ENCODE measurements at places on chromosomes 6 and 20.

DNA sequence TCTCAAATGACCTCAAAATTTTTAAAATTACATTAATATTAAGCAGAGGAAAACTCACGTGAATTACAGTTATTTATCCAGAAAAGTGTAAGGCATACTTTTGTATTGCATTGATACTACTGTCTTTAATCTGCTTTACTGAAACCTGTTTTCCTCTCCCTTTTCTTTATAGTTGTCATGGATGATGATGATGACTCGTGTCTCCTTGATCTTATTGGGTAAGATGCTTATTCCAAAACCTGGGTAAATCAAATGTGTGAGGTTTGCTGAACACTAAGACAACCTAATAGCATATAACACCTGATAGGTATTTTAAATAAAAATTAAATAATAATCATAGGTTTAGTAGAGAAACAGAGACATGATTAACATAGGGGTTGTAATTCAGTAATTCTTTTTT is 40.0 kb downstream of the BICRAL start:
- DNase-seq = no peak

DNA sequence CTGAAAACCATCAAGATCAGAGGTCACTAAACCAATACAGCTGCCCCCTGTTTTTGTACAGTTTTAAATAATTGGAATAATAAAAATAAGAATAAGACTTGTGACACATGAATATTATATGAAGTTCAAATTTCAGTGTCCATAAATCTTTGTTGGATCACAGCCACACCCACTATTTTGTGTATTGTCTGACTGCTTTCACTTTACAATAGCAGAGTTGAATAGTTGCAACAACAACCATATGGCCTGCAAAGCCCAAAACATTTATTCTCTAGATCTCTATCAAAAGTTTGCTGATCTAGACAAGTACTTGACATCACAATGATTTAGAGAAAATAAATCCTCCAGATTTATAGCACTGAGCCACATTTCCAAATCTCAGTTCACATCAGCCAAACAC is 73.6 kb downstream of the SPTLC3 start:
- DNase-seq = no peak

- no peak for DNase-seq
Observed at GRCh38 chr6:169231790-169232506, 21.7 kb downstream of the THBS2 start.

DNA sequence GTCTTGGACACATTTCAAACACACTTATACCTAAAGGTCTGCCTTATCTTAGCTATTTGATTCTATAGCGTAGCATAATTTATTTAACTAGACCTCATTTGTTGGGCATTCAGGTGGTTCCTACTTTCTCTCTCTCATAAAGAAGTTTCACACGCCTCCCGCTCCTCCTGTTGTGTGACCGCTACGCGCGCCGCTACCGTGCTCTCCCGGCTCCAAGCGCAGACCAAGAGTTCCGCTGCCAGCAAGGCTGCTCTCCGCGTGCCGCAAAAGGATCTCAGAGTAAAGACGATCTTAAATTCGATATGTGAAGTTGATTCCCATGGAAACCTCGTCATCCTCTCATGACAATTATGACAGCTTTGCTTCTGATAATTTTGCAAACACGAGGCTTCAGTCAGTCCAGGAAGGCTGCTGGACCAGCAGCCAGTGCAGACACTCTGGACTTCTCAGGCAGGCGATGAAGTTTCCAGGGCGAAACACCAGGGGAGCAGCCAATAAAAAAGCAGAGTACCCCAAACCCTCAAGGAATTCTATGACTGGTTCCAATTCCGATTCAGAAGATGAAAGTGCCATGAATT is 20.4 kb downstream of the PRSS16 start:
- no peak for DNase-seq

DNA sequence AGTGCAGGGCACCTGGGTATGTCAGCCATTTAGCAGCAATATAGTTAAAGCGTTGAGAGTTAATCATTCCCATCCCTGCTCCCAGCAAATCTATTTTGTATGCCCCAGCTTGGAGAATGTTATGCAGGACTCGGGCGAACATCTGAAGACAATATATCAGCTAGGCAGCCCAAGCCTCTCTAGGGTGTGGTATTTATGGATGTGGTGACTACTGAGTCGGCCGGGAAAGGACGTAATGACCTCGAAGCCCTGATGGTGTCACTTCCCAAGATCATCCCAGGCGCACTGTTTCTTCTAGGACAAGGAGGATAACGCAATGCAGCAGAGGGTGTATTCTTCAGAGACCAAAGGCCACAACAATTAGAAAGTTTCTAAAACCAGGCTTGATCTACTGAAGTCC is 63.6 kb upstream of the FAM184A start:
- no peak for DNase-seq

DNA sequence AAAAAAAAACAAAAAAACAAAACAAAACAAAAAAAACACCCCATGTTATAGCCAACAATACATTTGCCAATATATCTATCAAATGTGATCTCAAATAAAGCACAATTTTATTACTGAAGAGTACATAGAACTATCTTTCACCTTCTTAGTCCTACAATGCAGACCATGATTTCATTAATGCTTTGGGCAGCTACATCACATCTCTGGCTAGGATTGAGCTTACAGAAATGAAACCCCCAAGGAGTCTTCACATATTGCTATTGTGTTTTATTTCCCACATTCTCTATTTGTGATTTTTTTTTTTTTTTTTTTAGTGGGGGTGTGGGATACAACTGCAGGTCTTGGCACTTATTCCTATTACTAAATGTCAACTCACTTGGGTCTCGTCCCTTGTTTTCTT is 189.3 kb downstream of the BACH2 start:
- no peak for DNase-seq

GRCh38 chr6:89936177-89936576 is 41.9 kb downstream of the GJA10 start:
- no peak for DNase-seq

DNA sequence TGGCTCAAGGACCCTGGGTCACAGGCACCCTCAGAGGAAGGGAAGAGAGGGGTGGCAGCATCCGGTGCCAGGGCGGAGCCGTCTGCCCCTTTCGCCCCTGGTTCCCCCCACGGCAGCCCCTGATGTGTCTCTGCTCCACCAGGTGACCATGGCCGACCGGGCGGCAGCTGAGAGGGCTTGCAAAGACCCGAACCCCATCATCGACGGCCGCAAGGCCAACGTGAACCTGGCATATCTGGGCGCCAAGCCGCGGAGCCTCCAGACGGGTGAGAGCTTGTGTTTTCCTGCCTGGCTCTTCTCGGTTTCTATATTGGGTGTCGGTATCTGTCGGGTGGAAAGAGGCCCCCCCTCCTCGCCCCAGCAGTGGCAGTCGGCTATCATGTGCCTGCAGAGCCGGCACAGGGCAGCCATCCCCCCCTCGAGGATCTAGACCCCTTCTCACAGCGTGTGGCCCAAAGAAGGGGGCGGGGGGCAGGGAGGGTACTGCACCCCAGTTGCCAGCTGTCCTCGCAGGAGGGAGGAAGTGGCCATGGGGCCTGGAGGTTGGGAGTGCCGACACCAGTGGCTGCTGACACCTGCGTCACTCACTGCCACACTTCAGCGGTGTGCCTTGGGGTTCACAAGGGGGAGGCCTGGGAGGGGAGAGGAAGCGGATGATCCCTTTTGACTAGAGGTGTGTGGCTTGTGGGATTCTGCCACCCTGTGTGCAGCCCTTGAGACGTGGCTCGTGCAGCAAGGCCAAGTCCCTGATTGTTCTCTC is 1.5 kb downstream of the RBM38 start:
- DNase-seq = peak; percentile 81

DNA sequence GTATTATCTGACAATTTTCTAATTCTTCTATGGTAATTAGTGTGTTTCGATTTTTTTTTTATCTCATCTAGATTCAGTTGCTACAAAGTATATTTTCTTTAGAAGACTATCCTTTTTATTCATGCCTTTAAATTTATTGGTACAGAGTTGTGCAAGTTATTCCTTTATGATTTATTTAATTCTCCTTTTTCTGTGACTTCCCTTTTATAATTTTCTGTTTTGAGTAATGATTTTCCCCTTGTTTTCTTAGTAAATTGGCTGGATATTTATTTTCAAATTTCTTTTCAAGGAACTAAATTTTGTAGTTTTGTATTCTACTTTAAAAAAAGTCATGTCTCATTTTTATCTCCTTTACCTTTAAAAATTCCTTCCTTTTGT is 2.4 kb upstream of the IL22RA2 start:
- no peak for DNase-seq

GRCh38 chr6:17454316-17455005 is 61.1 kb downstream of the CAP2 start:
- no peak for DNase-seq

DNA sequence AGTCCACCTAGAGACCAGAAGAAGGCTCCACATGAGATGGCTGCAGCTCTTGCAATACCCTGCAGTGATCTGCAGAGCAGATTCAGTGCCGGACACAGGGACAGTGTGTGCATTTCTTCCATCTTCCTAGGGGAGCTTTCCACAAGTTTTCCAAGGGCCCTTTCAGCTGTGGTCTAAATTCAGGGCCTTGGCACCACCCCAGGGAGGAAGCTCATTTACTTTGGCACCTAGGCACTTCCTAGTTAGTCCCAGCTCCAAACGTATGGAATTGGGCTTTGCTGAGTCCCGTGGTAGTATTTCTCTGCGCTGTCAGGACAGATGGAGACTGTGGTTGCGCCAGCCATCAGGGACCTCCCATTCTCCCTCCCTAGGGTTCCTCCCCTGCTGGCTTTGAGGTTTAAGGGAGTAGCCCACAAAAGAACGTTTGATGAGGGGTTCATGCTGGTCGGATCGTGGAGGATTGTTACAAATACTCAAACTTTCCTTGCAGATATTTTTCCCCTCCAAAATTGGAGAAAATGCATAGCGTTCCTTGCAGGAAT is 182.3 kb upstream of the UST start:
- no peak for DNase-seq

- DNase-seq = peak; percentile 46
Observed at GRCh38 chr6:26607434-26608230, 10.9 kb downstream of the ABT1 start.

DNA sequence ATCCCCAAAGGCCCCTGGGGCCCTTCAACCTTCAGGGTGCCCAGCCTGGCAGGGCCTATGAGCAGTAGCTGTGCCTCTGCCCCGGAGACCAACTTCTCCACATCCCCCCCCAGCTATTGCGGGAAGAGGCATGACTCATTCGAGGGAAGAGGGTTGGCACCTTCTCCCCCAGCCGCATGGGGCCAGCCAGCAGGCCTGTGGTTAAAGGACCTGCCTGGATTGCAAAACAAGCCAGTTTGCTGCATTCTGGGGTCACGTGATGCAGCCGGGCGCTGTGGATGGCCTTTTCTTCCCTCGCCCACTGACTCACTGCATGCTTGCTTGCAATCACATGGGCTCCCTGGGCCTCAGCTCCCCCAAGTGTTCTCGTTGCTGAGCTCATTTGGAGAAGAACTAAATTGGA is 182.5 kb downstream of the MAFB start:
- peak; percentile 27 for DNase-seq

- DNase-seq = no peak
Observed at GRCh38 chr6:121590438-121590837, 155.0 kb downstream of the GJA1 start.

DNA sequence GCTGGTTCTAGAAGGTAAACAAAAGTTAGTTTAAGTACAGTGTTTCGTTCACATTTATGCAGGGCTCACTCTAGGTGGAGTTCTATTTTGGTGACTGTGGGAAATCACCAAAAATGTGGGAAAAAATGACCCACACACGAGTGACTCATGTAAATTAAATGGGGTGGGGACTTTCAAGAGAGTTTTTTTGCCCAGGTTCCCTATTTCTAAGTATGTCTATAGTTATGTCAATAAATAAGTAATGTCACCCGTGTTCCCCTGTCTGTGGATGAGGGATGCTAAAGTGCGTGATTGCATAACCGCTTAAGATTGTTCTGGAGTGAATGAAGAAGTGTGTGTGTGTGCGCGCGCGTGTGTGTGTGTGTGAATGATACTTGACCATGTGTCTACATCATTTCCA is 69.1 kb downstream of the MYB start:
- no peak for DNase-seq

DNA sequence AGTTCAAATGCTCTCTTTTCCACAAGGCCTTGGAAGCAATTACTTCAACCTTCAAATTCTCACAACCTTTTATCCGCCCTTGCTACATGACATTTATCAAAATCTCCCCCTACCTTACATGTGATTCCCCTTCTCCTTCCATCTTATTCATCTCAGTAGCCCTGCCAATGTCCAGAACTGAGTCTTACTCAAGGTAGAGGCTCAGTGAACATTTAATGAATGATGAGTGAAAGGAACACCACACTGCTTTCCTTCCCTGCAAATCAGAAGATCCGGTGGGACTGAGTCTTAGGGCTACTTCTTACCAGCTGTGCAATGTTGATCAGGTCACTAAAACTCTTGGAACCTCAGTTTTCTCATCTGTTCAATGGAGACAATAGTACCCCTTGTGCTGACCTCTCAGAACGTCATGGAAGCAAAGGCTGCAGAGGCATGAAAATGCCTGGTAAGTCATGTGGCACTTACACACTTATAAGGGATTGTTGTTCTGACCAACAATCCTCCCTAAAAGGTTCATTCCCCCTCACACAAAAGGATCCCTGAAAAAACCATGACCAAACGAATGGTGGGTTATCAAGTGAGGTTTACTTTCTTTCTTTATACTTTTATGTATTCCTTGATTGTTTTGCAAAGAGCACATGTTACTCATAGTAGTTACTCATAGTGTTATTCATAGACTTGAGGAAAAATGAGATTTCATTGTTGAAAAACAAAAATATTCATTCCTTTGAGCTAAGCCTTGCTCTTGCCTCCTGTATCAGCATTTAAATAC is 6.5 kb downstream of the MDGA1 start:
- DNase-seq = no peak

DNA sequence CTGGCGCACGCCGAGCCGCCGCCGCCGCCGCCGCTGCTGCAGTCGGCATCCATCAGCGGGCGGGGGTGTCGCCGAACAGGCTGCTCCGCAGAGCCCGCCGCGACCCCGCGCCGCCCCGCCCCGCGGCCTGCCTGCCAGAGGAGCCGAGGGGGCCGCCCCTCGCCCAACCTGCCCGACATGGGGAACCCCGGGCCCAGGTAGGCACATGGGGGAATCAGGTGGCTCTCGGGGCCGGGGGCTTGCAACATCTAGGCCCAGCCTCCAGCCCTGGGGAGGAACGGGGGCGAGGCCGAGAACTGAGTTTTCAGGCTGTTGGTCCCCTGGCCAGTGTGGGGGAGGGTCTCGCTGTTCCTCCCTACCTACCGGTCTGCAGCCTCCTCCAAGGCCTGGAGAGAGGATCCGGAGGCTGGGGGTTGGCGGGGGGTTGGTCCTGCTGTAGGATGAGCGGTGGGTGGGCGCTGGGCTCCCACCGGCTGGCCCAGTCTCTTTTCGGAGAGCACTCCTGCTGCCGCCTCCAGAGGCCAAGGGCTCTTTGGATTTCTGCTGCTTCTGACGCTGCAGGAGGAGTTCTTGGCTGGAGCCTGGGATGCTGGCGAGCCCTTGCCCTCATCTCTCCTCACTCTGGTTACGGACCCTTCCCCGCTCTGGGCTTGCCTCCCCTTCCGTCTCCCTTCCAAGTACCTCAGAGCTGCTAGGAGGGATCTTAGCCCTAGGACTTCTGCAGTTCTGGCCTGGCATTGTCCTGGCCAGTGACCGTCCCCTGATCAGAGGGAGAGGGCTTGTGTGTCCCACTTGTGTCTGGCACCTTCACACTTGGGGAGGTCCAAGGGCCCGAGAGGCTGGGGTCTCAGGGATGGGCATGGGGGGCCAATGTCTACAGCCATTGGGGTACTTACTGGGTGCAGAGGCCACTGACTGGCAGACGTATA is at the start of gene EPB41L1:
TSS of gene EPB41L1 (plus strand) at position 41 of the 929 bp plus-strand sequence. CDS start 19,038 bp downstream, outside the sequence.
- DNase-seq = no peak

GRCh38 chr6:97123652-97124051 is 159.4 kb downstream of the MMS22L start:
- DNase-seq = no peak
